ENCODE measurements at places on chromosomes 5 and 9. TPM values are rescaled to one million over a fixed set of nuclear protein-coding genes. Genes with fewer than 3 reads are reported as not detected.

- DNase-seq = no peak
These were observed 114.5 kb downstream of the GNA14 start for GRCh38 chr9:77533671-77534070.

- no peak for DNase-seq
These were observed 2.8 kb downstream of the LHX2 start for GRCh38 chr9:124014211-124014955.

GRCh38 chr5:10520706-10521105 is 43.2 kb upstream of the ANKRD33B start:
- no peak for DNase-seq

DNA sequence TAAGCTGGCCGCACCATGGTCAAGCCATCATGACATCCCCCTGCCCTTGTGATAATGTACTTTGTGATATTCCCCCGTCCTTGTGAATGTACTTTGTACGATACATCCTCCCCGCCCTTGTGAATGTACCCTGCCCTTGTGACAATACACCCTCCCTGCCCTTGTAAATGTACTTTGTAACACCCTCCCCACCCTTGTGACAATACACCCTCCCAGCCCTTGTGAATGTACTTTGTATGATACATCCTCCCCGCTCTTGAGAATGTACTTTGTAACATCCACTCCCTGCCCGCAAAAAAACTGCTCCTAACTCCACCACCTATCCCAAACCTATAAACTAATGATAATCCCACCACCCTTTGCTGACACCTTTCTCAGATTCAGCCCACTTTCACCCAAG is 313.8 kb downstream of the CTNND2 start:
- DNase-seq = no peak

FGF1 gene
- total RNA-seq = not detected

ENTREP1 gene
- not detected for total RNA-seq

Measured in natural killer cell treated with Interleukin-12 subunit alpha and Interleukin-12 subunit beta and Interleukin-15 and Interleukin-18, amount 100 ng/mL, for 72 hours (primary cell).